ENCODE measurements at places on chromosomes 7 and 10. TPM values are rescaled to one million over a fixed set of nuclear protein-coding genes. Genes with fewer than 3 reads are reported as not detected.

GBX1 gene
- not detected for total RNA-seq

OGDHL gene
- total RNA-seq, result 99.8 TPM

OPTN gene
- total RNA-seq, result 19.9 TPM

SOSTDC1 gene
- total RNA-seq, result 1.1 TPM

PON1 gene
- not detected for total RNA-seq

GHRHR gene
- not detected for total RNA-seq

BUD23 gene
- 61.1 TPM for total RNA-seq

ANKRD61 gene
- not detected for total RNA-seq

WDFY4 gene
- 1.1 TPM for total RNA-seq

C7orf57 gene
- not detected for total RNA-seq

CTNNA3 gene
- 0.79 TPM for total RNA-seq

COBL gene
- total RNA-seq, result 17.2 TPM

TRIM73 gene
- total RNA-seq, result 3.8 TPM

TMEM176B gene
- total RNA-seq, result 14.5 TPM

DYNC1I1 gene
- total RNA-seq, result 12.8 TPM

PKD2L1 gene
- not detected for total RNA-seq

UTF1 gene
- total RNA-seq, result not detected

SORBS1 gene
- total RNA-seq, result 65.8 TPM

CPEB3 gene
- 12.8 TPM for total RNA-seq

ZNF487 gene
- total RNA-seq, result 18.5 TPM

FAM237B gene
- not detected for total RNA-seq

ST8SIA6 gene
- total RNA-seq, result 1.3 TPM

SSMEM1 gene
- total RNA-seq, result not detected

AKR1D1 gene
- not detected for total RNA-seq

ZNF503 gene
- 17.1 TPM for total RNA-seq

ZNF282 gene
- total RNA-seq, result 18.5 TPM

CPSF4 gene
- total RNA-seq, result 30.6 TPM

DENND2A gene
- 2.3 TPM for total RNA-seq

KEL gene
- total RNA-seq, result 0.45 TPM

DUS4L gene
- 14.6 TPM for total RNA-seq

LSM8 gene
- total RNA-seq, result 36.9 TPM

AVL9 gene
- total RNA-seq, result 33.6 TPM

CYCS gene
- total RNA-seq, result 37.5 TPM

RGR gene
- total RNA-seq, result 0.11 TPM

HSPB1 gene
- total RNA-seq, result 526 TPM

ZPBP gene
- total RNA-seq, result 0.71 TPM

CLDN4 gene
- total RNA-seq, result 301 TPM

CPVL gene
- 133 TPM for total RNA-seq

DOCK4 gene
- 42.8 TPM for total RNA-seq
